ENCODE measurements at places on chromosomes 2 and 18.
A peak's percentile ranks its signal among the peaks of the same experiment; 100 is the strongest.

DNA sequence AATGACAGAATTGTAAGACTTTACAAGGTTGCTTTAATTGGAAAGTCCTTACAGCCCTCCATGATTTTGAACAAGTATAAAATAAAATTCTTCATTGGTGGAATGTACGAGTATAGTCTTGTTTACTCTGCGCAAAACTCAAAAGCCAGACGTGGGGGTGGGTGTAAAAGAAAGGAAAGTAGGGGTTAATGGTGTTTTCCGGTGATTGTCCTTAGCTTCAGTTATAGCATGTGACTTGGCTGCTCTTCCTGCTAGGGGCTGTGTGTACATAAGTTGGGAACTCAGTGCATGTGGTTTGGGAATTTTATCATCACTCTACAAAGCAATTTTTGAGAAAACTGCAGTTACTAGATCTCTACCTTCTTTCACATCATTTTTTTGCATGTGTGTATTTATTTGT, 82.4 kb upstream of the CAVIN2 start:
- DNase-seq, result no peak

- DNase-seq, result no peak
Measured at GRCh38 chr2:9467687-9468086, 6.7 kb upstream of the IAH1 start.

DNA sequence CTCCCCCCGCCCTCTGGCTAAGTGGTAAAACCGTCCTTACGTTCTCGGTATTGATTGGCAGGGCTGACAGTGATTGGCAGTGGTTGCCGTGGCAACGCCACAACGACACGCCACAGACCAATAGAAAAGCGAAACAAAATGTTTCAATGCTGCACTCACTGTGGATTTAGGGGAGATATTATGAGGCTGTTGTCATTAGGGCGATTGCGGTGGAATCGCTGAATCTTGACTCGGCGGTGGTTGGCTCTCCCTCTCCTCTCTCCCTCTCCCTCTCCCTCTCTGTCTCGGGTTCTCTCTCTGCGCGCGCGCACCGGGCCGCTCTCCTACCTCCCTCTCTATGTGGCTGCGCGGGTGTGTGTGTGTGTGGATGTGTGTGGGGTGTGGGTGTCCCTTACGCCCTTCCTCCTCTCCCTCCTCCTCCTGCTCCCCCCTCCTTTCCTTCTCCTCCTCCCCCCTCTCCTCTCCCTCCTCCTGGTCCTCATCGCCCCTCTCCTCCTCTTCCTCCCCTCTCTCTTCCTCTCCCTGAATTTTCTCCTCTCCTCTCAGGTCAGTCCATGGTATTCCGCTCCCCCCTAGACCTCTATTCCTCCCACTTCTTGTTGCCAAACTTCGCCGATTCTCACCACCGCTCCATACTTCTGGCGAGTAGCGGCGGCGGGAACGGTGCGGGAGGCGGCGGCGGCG, at the start of gene SIX3:
SIX3 (plus strand) TSS at position 152 of the 684 bp plus-strand sequence; CDS start at position 555, 403 bp downstream.
- DNase-seq, result no peak

- peak; percentile 76 for DNase-seq
Measured at GRCh38 chr2:191319186-191319585, 74.0 kb downstream of the MYO1B start.

DNA sequence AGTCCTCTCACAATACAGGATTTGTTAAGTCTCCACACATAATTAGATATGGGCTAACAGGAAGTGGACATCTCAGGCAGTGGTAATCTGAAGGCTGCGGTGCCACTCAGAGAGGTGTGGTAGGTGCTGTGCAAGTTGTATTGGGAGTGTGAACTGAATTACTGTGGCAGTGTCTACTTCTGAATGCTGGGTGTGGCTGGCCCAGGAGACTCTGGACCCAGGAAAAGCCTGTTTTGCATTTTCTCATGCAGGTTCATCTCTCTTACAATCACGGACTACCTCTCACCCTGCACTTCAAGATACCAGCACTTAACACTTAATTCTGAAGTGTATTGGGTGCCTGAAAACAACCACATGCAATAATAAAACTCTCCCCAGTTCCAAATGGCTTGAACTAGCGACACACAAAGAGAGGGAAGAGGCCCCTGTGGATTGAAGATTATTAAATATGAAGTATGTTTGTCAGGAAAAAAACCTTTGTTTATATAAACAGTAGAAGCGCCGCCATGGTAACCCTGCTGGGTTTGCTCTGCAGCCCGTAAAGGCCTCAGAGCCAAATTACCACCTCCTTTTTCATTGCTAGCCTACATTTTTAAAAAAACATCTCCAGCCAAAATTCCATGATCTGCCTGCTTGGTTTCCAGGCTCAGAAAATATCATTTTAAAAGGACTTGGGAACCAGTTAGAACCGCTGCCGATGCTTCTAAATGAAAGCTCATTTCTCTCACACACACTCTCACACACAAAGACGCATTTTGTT, 77.5 kb downstream of the GFPT1 start:
- peak; percentile 79 for DNase-seq

DNA sequence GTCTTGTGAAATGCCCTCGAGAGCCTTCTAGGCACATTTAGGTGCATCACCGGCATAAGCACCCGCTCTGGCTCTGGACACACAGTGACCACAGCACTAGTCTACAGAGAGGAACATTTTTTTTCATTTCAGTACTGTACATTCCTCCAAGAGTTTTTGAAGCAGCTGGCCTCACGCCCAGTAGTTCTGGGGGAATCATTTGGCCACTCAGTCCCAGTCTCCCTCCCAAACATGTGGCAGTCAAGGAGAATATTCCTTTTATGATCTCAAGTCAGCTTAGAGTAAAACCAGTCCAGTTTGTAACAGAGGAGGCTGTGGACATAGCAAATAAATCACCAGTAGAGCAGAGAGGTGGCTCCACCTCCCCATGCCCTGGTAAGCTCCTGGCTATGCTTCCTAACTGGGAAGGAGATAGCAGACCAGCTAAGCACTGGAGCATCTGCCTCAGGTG, 48.1 kb downstream of the KCNE4 start:
- peak; percentile 86 for DNase-seq

DNA sequence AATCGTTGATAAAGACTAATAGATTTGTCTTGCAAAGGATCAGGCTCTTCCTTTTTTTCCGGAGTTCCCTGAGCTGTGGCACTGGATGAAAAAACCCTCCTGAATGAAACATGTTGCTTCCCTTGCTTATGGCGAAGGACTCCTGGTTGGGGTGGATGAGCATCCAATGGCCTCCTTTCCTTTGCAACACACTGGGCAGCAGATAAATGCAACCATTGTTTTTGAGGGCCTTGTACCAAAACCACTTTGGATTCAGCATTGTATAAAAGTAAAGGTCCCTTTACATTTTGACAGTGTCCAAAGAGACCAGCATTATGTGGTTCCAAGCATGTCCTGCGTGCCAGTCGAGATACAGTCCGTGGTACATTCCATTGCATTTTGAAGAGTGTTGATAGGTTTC, 44.7 kb downstream of the FAM210A start:
- no peak for DNase-seq

DNA sequence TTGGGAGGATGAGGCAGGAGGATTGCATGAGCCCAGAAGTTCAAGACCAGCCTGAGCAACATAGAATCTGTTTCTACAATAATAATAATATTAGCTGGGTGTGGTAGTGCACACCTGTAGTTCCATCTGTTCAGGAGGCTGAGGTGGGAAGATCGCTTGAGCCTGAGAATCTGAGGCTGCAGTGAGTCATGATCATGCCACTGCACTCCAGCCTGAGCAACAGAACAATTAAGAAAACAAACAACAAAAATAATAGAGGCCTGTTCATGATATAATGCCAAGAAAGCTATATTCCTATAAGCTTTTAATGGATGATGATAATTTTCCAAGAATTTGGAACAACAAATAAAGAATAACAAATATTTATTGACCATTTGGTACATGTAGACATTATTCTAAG, 6.9 kb upstream of the CCBE1 start:
- DNase-seq, result no peak

DNA sequence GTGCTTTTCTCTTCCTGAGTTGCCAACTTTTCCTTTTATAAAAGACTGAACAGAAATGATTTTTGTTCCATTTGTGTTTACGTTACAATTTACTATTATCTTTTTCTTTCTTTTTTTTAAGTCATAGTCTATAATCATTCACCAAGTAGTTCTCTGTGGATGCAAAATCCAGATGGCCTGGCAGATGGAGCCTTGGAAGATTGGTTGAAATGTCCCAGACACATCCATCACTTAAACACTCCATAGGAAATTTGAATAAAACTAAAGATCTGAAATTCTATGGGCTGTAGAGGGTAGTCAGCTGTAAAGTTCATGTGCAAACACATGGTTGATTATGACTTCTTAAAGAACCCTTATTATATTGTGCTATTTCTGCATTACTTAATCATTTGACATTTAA, 164.8 kb upstream of the DOCK10 start:
- DNase-seq, result no peak

DNA sequence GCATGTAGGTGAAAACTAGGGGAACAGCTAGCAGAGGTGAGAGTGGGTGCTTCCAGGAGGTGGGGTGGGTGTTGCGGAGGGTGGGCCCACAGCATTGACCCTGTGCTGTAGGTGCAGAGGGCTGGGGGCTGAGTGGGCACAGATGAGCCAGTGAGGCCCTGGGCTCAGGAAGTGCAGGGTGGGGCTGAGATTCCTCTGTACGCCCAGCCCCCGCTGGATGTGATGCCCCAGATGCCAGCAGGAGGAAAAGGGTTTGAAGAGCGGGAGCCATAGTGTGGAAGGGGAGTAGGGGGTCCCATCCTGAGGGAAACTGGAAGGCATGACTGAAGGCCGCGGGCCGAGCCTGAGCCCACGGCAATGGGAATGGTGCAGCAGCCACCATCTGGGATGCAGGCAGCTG, 14.1 kb upstream of the OTOS start:
- DNase-seq, result no peak

DNA sequence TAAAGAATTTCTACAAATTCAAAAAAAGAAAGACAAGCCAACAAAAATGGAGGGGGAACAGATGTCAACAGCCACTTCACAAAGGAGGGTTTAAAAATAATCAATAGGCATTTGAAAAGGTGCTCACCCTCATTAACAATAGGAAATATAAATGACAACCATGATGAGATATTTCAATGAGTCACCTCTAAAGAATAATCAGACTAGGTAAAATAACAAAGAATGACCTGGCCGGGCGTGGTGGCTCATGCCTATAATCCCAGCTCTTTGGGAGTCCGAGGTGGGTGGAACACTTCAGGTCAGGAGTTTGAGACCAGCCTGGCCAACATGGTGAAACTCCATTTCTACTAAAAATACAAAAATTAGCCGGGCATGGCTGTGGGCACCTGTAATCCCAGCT, 133.6 kb downstream of the KCNE4 start:
- no peak for DNase-seq

DNA sequence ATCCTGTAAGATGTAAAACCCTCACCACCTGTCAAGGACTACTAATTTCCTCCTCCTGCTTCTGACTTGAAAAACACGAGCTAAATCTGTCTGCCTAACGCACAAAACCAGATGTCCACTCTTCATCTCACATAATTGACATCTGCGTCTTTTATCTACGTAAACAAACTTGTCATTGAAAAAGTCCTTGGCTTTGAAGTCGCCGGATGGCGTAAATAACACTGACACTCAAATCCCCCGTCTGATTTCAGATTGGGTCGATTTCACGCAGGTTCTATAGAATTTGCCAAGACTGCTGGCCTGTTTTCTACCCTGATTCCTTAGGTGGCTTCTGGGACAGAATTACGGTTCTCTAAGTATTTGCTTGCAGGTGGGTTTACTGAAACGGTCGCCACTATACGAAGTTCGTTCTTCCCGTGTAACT, 539 bp upstream of the MOB4 start:
- peak; percentile 65 for DNase-seq

DNA sequence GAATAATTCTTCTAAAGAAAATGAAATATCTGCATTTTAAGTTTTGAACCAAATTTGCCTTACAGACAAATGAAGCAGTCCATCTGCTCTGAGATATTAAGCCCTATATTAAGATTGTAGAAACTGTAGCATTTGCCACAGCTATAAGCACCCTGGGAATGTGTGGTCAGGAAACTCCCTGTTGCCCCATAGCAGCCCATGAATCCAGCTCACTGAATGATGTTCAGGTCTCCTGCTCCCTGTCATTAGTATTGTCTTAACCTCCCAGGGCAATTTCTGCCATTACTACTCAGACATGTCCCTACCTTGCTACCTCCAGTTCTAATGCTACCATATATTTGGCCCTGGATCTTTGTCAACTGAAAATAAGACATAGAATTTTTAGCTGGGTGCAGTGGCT, 41.1 kb downstream of the CDK15 start:
- DNase-seq, result peak; percentile 38

GRCh38 chr2:152071092-152071491, 27.8 kb downstream of the CACNB4 start:
- no peak for DNase-seq

DNA sequence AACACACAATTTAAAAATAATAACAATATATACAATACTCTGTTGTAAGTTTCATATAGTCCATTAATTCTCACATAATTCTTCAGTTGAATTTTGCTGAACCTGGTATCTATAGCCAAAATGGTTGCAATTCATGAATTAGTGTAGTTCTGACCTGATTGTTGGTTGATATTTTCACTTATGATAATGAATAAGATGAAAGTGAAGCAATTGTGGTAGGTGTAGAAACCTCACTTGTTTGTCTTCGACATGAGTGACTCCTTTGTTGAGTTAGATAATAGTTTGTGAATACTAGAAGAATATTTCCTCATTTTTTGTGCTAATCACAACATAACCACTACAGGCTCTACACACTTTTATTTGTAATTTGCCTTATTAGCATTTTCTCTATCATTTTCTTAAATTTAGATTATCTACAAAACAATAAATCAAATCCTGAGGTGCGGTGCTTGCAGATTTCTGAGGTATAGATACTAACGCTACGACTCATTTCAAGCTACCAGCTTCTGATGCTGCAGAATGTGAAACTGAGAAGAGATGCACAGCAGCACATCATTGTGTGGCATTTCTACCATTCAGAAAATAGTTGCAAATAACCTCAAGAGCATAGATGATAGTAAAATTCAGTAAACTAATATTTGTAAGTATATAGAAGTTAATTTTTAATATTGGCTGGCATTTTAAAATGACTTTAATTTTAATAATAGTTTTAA, 117.9 kb downstream of the KCNH7 start:
- DNase-seq, result no peak

- peak; percentile 91 for DNase-seq
Measured at GRCh38 chr2:240433973-240434727, 1.3 kb upstream of the GPC1 start.

DNA sequence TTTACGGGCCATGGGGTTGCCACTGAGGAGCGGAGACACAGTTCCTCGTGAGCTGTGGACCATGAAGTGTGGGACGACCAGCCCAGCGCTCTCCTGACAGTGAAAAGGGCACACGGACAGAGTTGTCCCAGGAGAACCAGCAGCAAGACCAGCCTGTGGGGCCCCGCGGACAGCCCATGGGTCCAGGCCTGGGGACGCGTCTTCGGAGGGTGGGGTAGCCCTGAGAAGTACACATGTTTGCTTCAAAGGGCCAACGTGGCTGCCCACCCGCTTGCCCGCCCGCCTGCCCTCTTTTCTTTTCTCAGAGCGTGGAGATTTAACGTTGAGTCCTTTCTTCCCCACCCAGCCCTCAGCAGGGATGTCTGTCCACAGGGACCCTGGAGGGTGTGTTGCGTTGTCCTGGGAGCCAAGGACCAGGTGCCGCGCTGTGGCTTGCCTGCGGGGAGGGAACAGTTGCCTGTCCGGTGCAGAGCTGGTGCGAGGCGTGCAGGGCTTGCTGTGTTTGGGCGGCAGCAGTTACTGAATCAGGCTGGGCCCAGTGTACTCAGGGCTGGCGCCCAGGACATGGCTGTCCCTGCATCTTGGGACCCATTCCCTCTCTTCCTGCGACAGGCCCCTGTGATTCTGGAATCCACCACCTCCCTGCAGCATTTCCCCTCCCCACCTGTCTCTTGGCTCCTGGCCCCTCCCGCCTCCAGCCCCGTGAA, 120.1 kb upstream of the HDAC4 start:
- DNase-seq, result no peak

All from mesenchymal stem cell (in vitro differentiated cells and primary cell).